Hair follicle dermal papilla cell (primary cell): ENCODE measurements at places on chromosomes 13 and 19. TPM values are rescaled to one million over a fixed set of nuclear protein-coding genes. Genes with fewer than 3 reads are reported as not detected.

The ZNF793 gene
- total RNA-seq = 2.8 and 5.0 TPM in 2 replicates

The HRC gene
- not detected in 2 replicates for total RNA-seq

The IGFLR1 gene
- total RNA-seq = 0.73 and 0.97 TPM in 2 replicates

The SYT3 gene
- 0.16 TPM in 1 of 2 replicates, not detected in the other for total RNA-seq

The RFPL4AL1 gene
- total RNA-seq = not detected in 2 replicates

The ZNF471 gene
- total RNA-seq = 3.6 and 5.2 TPM in 2 replicates

The NRTN gene
- 0.16 TPM in 1 of 2 replicates, not detected in the other for total RNA-seq

The SERPINE3 gene
- total RNA-seq = not detected in 2 replicates

The C19orf67 gene
- not detected in 2 replicates for total RNA-seq

The SLAIN1 gene
- total RNA-seq = 0.16 TPM in 1 of 2 replicates, not detected in the other

The CD33 gene
- total RNA-seq = not detected in 2 replicates
